ENCODE measurements at places on chromosomes 2 and 18. TPM values are rescaled to one million over a fixed set of nuclear protein-coding genes. Genes with fewer than 3 reads are reported as not detected.

Gene GKN2
- total RNA-seq, result not detected

Gene KCNIP3
- total RNA-seq, result 27.5 TPM

Gene ARL4C
- 17.4 TPM for total RNA-seq

Gene PROM2
- total RNA-seq, result 70.5 TPM

Gene RBMS1
- 93.3 TPM for total RNA-seq

Gene CTAGE1
- total RNA-seq, result not detected

Gene NEURL3
- total RNA-seq, result 2.5 TPM

Gene EFEMP1
- total RNA-seq, result 235 TPM

DNA sequence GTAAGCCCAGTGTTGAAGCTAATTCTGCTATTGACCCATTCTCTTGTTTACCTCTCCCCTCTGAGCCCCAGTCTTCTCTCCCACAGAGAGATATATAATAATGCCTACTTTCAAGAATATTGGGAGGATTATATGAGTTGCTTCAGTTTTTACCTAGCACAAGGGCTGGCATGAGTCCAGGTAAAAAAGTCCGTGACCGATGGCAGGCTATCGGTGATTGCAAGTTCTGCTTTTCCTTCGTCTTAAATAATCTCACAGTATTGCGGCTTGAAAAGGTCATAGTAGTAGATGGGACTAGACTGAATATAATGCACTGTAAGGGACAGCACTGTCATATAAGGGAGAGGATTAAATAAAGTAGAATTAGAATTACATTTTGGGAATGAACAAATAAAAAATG is 77.6 kb downstream of the KIF5C start:
- no peaks in the 10 kb centered on the region for H3K36me3 ChIP-seq
- no peaks in the 10 kb centered on the region for H3K27me3 ChIP-seq

- H3K27ac ChIP-seq, result no peak overlapping the region
- H3K36me3 ChIP-seq, result no peaks in the 10 kb centered on the region
- H3K4me1 ChIP-seq, result no peaks in the 10 kb centered on the region
- DNase-seq, result no peak
These were observed 132.1 kb downstream of the MSH2 start for GRCh38 chr2:47535073-47535472.

GRCh38 chr2:27884601-27885000 is 5.6 kb downstream of the RBKS start:
- H3K4me1 ChIP-seq, result peaks cover 2% of the 10 kb centered on the region
- no peak overlapping the region for H3K27ac ChIP-seq

- peak overlapping the region; percentile 55 for H3K27ac ChIP-seq
- DNase-seq, result no peak
- H3K27me3 ChIP-seq, result no peaks in the 10 kb centered on the region
- H3K4me3 ChIP-seq, result peak overlapping the region; percentile 47
- no peaks in the 10 kb centered on the region for H3K36me3 ChIP-seq
These were observed 1.0 kb downstream of the CXCR4 start for GRCh38 chr2:136116813-136117390.

DNA sequence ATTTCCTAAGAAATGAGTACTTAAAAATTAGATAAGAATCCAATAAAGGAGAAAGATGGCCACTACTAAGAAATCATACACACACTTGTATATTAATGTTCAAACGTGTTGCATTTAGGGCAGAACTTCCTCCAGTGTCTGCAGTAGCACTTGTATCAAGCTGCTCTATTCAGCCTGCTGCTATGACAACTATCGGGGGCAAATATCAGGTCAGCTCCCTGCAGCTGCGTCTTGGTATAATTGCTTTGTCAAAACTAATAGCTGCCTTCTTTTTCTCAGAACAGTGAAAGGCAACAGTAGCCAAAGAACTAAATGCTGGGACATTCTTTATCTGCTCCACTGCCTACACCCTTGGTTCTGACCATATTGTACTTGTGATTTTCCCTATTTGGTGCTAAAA is 300.7 kb downstream of the NOL4 start:
- H3K36me3 ChIP-seq, result no peaks in the 10 kb centered on the region
- H3K4me1 ChIP-seq, result no peaks in the 10 kb centered on the region
- H3K27me3 ChIP-seq, result no peaks in the 10 kb centered on the region
- no peak for DNase-seq
- no peak overlapping the region for H3K4me3 ChIP-seq

DNA sequence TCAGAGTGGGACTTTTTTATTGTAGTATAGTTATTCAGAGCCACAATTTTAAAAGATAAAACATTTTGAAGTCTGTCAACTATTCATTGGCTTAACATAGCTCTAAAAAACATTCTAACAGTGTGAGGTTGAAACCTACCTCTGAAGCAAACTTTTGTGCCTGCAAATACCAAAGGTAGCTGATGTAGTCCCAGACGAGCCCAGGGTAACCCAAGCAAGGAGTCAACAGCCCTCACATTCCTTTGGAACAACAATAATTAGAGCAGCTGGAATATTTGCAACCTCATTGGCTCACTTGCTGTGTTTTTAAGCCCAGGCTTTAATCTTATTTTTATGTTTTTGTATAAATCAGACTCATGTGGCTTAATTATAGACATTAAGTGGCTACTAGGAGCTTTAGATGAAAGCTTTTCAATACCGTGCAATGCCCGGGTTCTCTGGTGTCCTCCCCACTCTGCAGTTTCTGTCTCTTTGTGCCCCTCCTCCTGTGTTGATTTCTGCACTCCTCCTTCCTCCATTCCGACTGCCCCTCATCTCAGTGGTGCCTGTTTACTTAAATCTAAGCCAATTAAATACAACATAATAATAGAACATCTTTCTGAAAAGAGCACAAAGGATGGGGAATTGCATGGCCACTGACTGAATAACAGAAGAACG is 157.9 kb upstream of the UNC80 start:
- H3K4me1 ChIP-seq, result no peaks in the 10 kb centered on the region
- H3K36me3 ChIP-seq, result no peaks in the 10 kb centered on the region
- DNase-seq, result no peak
- no peaks in the 10 kb centered on the region for H3K27me3 ChIP-seq
- no peak overlapping the region for H3K27ac ChIP-seq

DNA sequence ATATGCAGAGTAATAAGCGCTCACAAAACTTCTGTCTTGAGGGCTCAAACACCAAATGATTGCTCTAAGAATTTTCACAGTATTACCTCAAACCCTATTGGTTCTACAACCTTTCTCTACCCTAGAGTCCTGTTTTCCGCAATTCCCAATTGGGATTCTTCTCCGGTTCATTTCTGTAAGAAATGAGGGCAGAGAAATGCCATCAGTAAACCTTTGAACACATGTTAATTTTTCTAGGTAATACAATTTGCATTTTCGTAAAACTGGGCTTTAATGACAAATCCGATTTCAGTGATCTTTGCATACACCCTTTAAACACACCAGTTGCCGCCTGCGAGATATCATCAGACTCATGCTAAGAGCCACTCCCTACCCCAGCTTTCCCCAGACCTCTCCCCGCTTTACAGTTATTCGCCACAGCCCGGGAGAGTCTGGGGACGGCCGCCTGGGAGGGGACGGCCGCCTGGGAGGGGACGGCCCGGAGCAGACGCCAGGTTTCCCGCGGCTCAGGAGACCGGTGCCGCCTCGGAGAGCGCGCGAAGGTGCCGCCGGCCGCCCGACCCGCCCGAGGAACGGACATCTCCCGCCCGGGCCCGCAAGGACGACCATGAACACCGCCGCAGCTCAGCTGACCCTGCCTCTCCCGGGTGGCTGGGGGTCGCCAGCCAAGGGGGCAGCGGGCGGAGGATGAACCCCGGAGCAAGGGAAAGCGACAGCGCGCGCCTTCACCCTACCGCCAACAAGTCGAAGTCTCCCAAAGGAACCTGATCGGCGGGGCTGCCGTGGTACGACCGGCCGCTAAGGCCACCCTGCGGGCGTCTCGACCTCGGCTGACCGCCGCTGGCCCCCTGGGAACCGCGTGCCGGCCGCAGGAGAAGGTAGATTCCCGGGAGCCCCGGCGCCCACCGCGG is 463 bp downstream of the SMC6 start:
- peak overlapping the region; percentile 75 for H3K4me3 ChIP-seq
- no peaks in the 10 kb centered on the region for H3K27me3 ChIP-seq
- H3K36me3 ChIP-seq, result no peaks in the 10 kb centered on the region
- peaks cover 25% of the 10 kb centered on the region for H3K4me1 ChIP-seq

DNA sequence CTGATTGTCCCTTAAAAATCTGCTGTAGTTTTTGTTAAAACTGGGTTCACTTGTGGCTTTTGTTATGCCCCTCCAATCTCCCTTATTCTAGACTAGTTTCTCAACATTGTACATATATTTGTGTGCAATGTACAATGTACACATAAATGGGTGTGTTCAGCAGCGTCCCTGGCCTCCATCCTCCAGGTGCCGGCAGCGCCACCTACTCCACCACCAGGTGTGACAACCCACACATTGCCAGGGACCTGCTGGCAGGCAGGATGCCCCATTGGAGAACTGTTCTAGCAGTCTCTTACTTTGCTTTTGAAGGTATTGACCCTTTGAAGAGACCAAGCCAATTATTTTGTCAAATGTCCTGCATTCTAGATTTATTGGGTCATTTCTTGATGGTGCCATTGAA is 75.4 kb downstream of the SH3RF3 start:
- no peak overlapping the region for H3K27ac ChIP-seq
- H3K27me3 ChIP-seq, result no peaks in the 10 kb centered on the region
- no peaks in the 10 kb centered on the region for H3K36me3 ChIP-seq
- no peak overlapping the region for H3K4me3 ChIP-seq
- no peak for DNase-seq
- peaks cover 8% of the 10 kb centered on the region for H3K4me1 ChIP-seq

- no peaks in the 10 kb centered on the region for H3K27me3 ChIP-seq
- H3K4me3 ChIP-seq, result no peak overlapping the region
- H3K36me3 ChIP-seq, result no peaks in the 10 kb centered on the region
- H3K27ac ChIP-seq, result peak overlapping the region; percentile 80
- no peak for DNase-seq
These were observed 81.9 kb upstream of the PKDCC start for GRCh38 chr2:41965909-41966295.

GRCh38 chr2:6352906-6353515 is 512.7 kb downstream of the CMPK2 start:
- no peaks in the 10 kb centered on the region for H3K4me1 ChIP-seq
- DNase-seq, result no peak
- H3K4me3 ChIP-seq, result no peak overlapping the region
- H3K27ac ChIP-seq, result no peak overlapping the region
- H3K36me3 ChIP-seq, result no peaks in the 10 kb centered on the region

GRCh38 chr2:65710356-65710755 is 278.0 kb upstream of the SPRED2 start:
- no peaks in the 10 kb centered on the region for H3K4me1 ChIP-seq
- no peaks in the 10 kb centered on the region for H3K27me3 ChIP-seq

GRCh38 chr2:235829726-235830125 is 335.9 kb downstream of the AGAP1 start:
- no peak overlapping the region for H3K4me3 ChIP-seq
- H3K27me3 ChIP-seq, result no peaks in the 10 kb centered on the region
- H3K4me1 ChIP-seq, result no peaks in the 10 kb centered on the region
- no peaks in the 10 kb centered on the region for H3K36me3 ChIP-seq
- no peak overlapping the region for H3K27ac ChIP-seq
- DNase-seq, result no peak

DNA sequence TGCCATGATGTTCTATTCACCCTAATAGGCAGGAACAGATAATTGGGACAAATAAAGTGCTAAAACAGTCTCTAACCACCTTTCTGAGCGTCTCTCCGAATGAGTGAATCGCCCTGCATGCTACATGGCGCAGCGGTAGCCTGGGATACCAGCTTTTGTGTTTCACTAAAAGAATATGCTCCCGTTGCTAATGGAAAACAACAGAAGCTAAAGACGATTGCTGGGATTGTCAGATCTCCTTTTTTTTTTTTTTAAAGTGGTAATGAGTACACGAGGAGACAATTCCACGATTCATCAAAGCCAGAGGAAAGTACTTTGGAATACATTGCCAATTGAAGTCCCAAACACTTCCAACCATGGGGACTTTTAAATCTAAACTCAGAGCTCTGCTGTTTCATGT is 1815.3 kb upstream of the CELF4 start:
- H3K4me1 ChIP-seq, result no peaks in the 10 kb centered on the region
- DNase-seq, result no peak
- no peaks in the 10 kb centered on the region for H3K27me3 ChIP-seq
- no peaks in the 10 kb centered on the region for H3K36me3 ChIP-seq
- no peak overlapping the region for H3K4me3 ChIP-seq

DNA sequence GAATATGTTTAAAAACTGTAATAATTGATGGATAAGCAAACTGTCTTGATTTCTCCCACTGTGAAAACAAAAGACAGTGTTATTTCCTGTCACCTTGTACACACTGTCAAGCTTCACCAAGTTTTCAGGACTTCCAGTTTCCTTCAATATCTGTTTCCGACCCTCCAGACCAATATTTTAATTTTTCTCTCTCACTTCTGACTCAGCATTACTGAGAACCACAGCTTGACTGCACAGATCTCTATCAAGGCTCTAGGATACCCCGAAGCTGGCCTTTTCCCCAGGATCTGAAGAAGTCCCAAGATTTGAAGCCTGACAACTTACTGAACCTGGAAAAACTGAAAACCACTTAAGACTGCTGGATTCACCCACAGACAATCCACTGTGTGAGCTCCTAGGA is 13.2 kb upstream of the SULT1C3 start:
- no peaks in the 10 kb centered on the region for H3K27me3 ChIP-seq
- no peak overlapping the region for H3K27ac ChIP-seq
- DNase-seq, result no peak
- no peaks in the 10 kb centered on the region for H3K36me3 ChIP-seq
- no peak overlapping the region for H3K4me3 ChIP-seq
- H3K4me1 ChIP-seq, result no peaks in the 10 kb centered on the region

DNA sequence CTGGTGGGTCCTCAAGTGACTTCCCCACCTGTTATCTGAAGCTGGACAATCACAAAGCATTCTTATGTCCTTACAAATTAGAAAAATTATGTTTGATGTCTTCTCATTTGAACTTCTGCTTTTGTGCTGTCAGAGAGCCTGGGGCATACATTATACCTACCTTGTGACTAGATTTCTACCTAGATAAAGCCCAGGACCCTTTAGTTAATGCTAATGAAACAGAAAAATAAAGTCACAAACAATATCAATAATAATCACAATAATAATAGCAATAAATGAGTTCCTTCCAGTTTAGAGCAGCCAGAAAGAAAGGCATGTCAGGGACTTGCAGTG is 456.4 kb downstream of the SETBP1 start:
- H3K4me1 ChIP-seq, result no peaks in the 10 kb centered on the region
- H3K27me3 ChIP-seq, result no peaks in the 10 kb centered on the region
- no peak overlapping the region for H3K27ac ChIP-seq
- no peak overlapping the region for H3K4me3 ChIP-seq

DNA sequence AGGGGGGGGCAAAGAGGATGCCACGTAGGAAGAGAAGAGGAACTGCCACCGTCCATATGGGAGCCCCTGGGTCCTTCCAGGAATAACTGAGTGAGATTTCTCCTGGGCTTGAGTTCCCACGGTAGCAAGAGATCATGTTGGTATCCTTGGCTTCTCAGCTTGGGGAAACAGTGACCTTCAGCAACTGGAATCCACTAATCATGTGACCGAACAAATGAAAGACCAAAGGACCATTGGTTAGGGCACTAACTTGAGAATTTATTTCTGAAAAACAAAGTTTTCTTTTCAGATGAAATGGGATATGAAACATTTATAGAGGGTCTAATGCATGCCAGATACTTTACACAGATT is 259.4 kb upstream of the ID2 start:
- H3K27me3 ChIP-seq, result no peaks in the 10 kb centered on the region
- no peak overlapping the region for H3K4me3 ChIP-seq
- no peak for DNase-seq
- H3K36me3 ChIP-seq, result no peaks in the 10 kb centered on the region

- no peak overlapping the region for H3K27ac ChIP-seq
- DNase-seq, result no peak
- H3K4me3 ChIP-seq, result no peak overlapping the region
These were observed 18.4 kb downstream of the RTP5 start for GRCh38 chr2:241887806-241888522.

All from vagina (tissue), 2 donors.